ENCODE measurements at places on chromosomes 6 and 20. TPM values are rescaled to one million over a fixed set of nuclear protein-coding genes. Genes with fewer than 3 reads are reported as not detected.

DNA sequence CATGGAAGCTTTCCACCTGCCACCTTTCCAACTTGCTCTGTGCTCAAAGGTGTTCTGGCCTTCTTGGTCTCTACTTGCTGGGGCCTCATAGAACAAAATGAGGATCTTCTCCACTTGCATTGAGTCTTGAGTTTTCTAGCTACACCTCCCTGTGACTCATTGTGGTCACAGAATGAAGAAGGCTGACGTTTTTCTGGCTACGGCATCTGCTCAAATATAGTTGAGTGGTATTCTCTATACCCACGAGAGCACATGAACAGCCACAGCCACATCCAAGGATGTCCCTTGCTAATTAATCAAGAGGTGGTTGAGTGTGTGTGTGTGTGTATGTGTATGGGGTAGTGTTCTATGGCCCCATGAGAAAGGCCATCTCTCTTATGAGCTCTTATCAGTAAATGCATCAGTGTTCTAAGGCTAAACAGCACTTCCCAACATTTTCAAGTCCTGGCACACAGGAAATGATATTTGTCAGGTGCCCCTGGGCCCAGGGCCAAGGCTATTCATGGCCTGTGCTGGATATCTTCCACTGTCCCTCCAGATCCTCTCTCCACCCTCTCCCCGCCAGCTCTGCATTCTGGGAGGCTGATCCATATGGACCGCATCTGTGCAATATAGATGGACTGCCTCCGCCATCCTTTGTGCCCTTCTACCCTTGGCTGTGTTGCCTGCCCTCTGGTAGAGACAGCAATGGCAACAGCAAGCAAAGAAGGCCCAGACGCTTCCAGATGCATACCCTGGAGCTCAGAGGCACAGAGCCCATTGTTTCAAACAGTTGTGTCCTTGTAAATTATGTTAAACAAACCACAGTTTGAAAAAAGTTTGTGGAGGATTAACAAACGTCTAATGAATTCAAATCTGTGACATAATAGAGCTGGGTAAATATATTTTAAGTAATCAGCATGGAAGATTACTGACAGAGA, 150.2 kb downstream of the LRFN2 start:
- no peak for DNase-seq

DNA sequence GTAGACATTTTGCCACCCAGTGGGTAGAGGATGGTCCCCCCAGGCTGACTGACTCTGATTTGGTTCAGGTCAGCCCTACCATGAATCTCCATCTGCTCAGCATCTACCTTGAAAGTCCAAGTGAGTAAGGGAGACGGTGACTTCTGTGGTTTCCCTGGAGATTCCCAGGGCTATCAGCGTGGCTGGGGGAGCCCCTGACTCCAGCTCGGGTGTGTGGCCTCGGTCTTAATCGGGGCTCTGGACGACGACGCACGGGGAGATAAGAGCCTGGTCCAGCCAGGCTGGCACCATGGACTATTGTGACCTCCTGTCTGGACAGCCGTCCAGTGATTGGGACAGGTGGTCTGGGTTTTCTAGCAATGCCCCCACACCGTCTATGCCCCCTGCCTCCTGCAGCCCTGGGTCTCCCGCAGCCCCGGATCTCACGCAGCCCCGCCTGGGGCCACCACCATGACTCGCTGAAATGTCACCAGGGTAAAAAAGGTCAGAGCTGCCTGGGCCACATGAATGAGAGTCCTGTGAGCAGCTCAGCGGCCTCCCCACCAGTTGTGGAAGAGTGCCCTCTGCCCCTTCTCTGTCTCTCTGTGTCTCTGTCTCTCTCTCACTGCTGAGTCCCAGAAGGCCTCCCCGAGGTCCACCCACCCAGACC, 47.1 kb upstream of the GATA5 start:
- no peak for DNase-seq

GRCh38 chr20:18477821-18478220, 10.6 kb downstream of the POLR3F start:
- no peak for DNase-seq

DNA sequence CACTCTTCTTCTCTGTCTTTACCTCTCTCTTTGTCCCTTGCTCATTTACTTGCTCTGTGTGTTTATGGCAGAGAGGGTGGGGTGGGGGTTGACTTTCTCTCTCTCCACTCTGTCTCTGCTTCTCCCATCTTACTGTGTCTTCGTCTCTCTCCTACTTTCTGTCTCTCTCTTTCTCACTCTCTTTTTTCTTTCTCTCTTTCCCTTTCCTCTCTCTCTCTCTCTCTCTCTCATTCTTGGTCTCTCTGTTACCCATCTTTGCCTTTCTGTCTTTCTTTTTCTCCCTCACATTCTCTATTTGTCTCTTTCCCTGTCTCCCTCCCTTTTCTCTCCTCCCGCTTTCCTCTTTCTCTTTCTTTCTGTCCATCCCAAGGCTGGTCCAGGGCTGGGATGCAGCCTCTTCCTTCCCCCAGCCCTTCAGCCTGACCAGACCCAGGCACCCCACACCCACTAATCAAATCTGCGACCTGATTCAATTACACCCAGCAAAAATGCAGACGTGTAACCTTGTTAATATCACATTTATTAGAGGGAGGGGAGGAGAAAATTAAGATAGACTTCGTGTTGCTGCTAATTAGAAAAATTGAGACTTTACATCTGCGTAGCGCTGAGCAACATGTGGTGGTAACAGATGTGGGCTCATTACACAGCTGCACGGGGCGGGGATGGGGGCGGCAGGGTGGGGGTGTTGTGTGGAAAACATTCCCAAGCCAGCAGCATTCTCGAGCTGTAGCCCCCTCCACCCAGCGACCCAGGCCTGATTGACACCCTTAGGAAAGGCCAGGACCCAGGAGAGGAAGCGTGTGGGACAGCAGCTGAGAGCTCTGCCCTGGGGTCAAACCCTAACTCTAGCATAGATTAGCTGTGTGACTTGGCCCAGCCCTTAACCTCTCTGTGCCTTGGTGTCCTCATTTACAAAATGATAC, 124.9 kb upstream of the MAFB start:
- no peak for DNase-seq

DNA sequence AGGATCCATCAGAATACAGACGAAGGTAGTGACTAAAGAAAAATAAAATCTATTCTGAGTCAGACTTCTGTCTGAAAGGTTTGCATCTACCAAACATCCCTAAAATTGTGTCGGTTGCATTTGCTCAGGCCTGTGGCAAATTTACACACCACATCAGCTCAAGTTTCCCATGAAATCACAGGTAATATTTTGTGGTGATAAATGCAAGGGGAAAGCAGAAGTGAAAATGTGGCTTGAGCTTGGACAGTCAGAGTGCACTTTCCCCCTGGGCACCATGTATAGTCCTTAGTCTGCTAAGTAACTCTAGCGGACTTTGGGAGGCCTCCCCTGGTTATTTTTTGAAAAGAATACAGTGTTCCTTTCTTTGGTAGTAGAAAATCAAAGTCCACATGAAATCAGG, 159.1 kb downstream of the PKHD1 start:
- DNase-seq, result no peak

- DNase-seq, result no peak
Measured at GRCh38 chr6:133099573-133099972, 141.6 kb upstream of the EYA4 start.

- DNase-seq, result no peak
Measured at GRCh38 chr6:125798734-125799508, 8.2 kb downstream of the NCOA7 start.

GRCh38 chr6:4486568-4487315, 289.5 kb upstream of the CDYL start:
- no peak for DNase-seq

DNA sequence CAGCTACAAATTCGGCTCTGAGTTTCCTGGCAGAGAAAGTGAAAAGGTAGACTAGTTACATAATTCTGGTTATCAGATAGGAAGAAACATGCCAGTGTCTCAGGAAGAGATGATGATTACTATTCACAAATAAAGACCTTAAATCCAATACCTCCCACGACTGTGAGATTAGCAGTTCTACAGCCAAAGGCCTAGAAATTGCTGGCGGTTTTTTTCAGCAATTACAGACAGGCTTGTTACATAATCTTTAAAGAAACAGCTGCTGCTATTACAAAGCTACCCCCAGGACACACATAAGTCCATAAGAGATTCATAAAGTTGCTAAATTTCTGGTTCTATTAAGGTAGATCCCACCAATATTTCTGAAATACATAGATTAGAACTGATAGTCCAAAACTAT, 40.2 kb downstream of the PIGU start:
- no peak for DNase-seq

- DNase-seq, result no peak
Measured at GRCh38 chr6:130969791-130970491, 93.1 kb downstream of the EPB41L2 start.

GRCh38 chr6:109349419-109349987, 32.8 kb downstream of the CD164 start:
- no peak for DNase-seq

GRCh38 chr6:50272611-50273010, 222.9 kb upstream of the DEFB112 start:
- no peak for DNase-seq

The SYNDIG1 gene
- not detected for total RNA-seq

The ELOVL2 gene
- total RNA-seq, result 0.93 TPM

The TDRD6 gene
- 0.20 TPM for total RNA-seq

Data from psoas muscle (tissue), 8 donors.